ENCODE measurements at places on chromosomes 3 and 15. TPM values are rescaled to one million over a fixed set of nuclear protein-coding genes. Genes with fewer than 3 reads are reported as not detected.

Gene ALDH1A3
- total RNA-seq = 51.5 TPM

Gene ROPN1
- not detected for total RNA-seq

Gene SLC12A6
- total RNA-seq = 15.0 TPM

Gene PCLAF
- total RNA-seq = 14.7 TPM

Gene LMAN1L
- total RNA-seq = not detected

All from smooth muscle cell of bladder (primary cell).